ENCODE measurements at places on chromosomes 12 and 14.

GRCh38 chr14:52363961-52364360, 49.8 kb downstream of the PTGER2 start:
- DNase-seq: no peak

- DNase-seq: no peak
These were observed 6.4 kb downstream of the NKX2-1 start for GRCh38 chr14:36513451-36514277.

DNA sequence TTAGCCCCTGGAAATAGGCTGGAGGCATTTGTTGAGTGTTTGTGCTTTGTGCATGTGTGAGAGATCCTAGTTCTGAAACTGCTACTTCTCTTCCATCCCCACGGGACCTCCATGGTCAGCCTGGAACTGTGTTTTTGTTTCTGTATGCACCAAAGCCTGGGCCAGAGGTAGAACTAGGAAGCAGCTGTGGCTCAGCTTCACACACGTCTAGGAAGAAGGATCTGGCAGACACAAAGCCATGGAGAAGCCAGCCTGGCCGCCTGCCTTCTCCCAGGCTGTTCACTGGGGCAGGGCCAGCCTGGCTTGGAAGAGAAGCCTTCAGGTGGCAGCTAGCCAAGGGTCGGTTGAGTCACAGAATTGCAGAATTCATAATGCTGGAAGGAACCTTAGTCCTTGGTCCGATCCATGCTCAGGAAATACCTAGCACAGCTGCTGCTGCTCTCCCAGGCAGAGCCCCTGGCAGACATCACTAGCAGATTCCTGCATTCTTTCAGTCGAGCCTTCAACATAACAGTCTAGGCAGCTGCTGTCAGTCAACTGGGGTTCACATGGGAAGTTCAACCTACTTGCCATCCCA, 27.0 kb downstream of the RIN3 start:
- DNase-seq: peak; percentile 54

DNA sequence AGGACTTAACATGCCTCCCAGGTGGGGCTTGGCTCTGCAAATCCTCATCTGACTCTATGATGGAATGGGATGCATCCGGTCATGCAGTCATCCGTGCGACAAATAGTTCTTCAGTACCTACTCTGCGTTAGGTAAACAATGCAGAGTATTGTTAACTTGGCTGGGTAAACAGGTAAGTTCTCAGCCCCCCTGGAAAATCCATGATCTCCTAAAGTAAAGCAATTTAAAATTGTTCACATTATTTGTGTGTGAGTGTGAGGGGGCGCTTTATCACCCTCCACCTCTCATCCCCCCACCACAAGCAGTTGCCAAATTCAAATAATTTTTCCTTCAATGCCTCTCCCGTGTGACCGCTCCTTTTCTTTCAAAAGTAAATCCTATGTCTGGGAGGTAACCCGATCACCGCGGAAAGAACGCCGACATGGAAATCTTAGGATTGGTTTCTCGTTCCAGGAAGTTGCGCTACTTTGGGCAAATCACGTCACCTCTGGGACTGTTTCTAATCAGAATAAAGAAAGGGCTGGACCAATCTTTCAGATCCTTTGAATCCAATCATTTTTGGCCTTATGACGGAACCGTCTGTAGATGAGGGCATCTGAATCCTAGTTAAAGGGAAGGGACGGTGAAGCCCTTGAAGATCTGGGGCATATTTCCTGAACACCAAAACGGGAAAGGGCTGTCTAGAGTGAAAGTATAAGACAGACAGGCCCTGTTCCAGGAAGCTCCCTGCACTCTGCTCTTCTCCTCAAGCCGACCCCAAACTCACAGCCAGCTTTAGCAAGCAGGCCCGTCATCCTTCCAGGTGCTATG, 44.0 kb upstream of the SINHCAF start:
- DNase-seq: no peak

DNA sequence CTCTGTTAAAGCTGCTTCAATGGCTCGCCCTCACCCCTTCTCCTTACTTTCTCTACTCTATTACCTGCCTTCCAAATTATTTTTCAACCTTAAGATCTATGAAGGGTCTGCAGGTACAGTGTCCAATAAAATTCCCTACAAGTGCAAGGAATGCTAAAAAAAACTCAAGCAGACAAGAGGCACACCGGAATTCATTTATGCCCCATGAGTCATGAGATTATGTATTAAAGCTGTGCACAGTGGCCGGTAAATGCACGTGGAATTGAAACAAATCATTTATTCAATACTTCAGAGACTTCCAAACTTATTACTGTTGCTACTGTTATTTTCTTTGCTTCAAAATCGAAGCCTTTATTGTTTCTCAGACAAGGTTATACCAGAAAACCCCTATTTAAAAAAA, 68.4 kb downstream of the ST8SIA1 start:
- no peak for DNase-seq

GRCh38 chr12:84757978-84758377, 154.6 kb downstream of the SLC6A15 start:
- no peak for DNase-seq

GRCh38 chr12:94798113-94798512, 147.8 kb upstream of the TMCC3 start:
- no peak for DNase-seq

DNA sequence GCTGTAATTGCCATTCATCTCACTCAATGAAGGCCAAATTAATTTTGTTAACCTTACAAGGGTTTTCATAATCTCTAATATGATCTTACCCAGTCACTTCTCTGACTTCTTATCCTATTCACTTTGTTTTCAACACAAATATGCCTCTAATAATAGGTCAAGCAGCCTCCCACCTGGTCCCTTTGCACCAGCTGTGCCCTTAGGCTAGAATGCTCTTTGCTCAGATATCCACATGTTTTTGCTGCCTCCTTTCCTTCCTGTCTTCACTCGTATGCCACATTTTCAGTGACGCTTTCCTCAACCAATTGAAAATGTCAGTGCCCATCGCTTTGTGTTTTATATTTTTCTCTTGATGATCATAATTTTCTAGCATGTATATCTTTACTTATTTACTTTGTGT, 106.4 kb upstream of the SYT10 start:
- no peak for DNase-seq

Data from globus pallidus (tissue), 1 donor.